D341Med (cell line): ENCODE measurements at places on chromosomes 1 and 21.

DNA sequence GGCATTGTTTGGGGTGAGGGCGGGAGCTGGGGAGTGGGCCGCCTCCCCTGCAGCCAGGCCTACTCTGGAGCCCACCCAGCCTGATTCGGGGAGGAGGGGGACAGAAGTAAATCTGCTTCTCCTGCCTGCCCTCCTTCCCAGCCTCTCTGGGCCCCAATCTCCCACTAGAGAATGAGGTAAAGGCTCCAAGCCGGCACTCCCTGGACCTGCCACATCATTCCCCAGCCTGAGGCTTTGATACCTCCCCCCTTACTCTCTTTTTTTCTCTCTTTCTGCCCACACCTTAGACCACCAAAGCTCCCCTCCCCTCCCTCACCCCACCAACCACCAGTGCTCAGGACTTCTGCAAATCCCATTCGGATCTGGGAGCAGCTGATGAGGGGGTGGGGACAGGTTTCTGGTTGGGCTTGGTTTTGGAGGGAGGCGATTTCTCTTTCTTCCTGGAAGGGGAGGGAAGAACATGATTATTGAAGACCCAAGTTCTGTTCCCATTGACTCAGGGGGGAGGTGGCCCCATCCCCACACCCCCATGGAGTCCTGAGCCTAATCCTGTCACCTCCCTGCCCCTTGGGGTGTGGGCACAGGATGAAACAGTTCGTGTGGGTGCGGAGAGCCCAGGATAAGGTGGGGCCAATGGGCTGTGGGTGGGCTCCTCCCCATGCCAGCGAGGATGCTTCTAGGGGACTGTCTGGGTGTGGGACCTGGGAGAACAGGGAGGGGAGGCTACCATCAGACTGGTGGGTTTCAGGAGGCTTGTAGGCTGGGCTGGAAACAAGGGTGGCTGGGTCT, 1.3 kb downstream of the MAP7D1 start:
- no peak for DNase-seq

- DNase-seq = no peak
Measured at GRCh38 chr1:7249516-7249915, 464.3 kb downstream of the CAMTA1 start.

DNA sequence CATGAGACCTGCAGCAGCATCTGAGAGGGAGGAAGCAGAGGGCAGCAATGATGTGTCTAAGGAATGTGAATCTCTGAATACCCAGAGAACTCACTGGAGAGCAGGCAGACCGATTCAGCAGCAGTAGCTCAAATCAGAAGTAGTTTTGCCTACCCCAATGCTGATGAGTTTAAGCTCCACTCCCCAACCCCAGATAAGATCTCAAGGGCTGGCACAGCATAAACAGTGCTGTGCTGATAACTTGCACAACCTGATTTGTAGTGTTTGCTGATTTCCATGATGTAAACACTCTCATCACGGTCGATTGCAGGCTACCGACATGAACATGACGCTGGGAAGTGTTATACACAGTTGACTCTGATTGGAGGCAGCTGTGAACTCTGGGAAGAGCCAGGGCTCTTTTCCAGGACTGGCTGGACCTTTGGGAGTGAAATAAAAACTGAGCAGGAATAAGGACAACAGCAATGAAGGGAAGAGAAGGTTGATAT, 11.2 kb upstream of the HMGCS2 start:
- DNase-seq = no peak

GRCh38 chr1:168441745-168442144, 102.1 kb downstream of the XCL2 start:
- no peak for DNase-seq

DNA sequence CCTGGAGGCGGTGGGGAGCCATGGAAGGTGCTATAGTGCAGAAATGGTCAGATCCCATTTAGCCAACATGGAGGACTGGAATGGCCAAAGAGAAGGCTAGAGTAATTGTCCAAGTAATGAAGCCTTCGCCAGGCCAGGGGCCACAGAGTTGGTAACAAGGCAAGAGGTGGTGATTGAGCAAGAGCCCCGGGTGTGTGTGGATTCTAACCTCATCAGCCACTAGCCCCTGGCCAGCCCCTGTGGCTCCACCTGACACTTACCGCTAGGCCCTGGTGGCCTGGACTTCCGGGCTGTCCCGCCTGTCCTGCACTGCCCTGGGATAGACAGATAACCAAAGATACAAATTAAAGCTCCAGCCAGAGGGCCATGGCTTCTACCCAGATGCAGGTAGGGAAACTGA, 9.9 kb downstream of the COL9A2 start:
- no peak for DNase-seq

DNA sequence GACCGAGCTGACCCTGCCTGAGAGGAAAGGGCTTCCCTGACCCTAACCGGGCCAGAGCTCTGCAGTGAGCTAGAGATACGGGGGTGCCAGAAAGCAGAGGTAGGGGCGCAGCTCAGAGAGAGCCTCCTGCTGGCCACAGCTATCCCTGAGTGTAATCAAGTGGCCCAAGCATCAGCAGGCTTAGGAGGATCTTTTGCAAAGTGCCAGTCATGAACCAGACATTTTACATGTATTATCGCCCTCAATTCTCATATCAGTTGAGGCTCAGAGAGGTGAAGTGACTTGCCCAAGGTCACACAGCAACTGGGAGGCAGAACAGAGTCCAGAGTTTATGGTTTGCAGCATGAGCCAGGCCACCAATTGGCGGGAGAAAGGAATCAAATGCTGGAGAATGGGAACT, 7.0 kb upstream of the ID3 start:
- no peak for DNase-seq

- DNase-seq = no peak
Measured at GRCh38 chr21:31893851-31894415, 21.1 kb downstream of the HUNK start.

DNA sequence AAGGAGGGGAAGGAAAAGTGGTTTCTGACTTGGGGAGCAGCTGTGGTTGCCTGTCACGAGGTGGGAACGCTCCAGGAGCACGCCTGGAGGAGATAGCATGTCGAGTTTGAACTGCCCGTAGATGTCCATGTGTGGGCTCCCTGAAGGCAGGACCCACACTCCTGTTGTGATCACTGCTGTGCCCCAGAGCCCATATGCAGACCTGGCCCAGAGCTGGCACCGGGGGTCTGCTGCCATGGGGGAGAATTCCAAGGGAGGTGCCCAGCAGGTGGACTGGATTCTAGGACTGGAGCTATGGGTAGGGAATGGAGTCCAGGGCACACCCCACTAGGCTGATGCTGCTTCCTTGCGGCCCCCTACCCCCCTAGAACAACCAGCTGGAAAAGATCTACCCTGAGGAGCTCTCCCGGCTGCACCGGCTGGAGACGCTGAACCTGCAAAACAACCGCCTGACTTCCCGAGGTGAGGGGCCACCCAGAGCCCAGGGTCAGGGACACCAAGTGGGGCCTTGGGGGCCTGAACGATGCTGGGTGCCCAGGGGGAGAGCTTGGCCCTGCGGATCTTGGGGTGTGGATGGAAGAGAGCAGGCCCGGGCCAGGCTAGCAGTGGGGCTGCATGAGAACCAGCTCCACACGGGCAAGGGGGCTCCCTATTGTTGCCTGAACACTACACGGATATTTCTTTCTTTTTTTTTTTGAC, 9.3 kb downstream of the PODN start:
- DNase-seq = peak; percentile 34

DNA sequence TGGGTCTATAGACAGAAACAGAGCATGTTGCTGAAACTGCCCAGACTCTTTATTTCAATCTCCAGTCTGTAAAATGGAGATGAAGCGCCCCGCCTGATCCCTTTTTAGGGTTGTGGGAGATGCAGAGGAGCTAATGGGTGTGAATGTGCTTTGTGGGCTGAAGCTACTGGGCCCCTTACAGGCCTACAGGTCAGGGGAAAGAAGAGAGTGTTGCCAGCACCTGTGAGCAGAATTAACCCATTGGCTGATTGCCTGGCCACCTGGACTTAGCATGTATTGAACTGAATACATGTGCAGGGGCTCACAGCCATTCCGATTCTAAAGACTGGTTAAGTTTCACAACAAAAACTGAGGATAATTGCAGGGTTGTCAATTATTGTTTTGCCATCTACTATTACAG, 13.9 kb upstream of the ATF3 start:
- no peak for DNase-seq

DNA sequence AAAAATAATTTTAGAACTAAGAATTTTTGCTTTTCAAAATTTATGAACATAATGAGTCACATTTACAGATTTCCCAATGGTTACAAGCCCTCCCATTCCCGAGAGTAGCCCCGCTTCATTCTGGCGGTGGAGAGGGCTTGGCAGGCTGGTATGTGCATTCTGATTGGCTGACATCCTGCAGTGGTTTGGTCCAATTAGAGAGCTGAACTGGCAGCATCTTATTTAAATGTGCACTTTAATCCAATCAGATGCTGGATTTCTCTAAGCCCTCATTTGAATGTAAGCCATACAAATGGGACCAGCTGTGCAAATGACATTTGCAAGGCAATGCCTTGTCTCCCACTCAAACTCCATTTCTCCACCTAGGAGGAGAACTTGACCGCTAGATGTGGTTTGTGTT, 18.0 kb upstream of the TRIM17 start:
- no peak for DNase-seq

DNA sequence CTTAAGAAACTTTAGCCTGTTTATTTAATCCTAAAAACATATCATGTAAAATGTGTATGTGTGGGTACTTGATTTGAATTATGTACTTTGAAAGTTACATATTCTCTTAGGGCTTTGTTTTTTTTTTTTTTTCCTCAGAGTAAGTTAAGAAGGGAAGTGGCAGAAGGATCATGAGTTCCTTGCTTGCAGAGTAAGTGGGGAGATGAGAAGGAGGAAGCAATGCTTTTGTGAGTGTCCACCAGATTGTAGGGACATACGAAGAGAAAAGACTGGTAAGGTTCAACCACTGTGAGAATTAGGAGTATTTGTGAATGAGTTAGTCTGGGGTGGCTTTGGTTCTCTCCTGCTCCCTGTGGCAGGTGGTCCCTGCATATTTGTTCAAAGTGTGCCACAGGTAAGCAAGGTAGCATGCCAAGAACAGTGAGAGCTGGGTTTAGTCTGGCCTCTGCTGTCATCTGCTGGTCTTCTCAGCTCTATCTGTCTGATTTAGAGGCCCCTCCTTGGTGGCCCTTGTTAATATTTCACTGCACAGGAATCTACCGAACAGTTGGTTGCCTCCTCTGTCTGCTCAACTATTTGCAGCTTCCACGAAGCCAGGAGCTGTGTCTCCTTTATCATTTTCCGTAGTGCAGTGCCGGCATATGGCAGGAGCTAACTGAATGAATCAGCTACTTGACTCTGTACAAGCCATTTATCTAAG, 9.5 kb downstream of the DNM3 start:
- no peak for DNase-seq

GRCh38 chr1:111203681-111204200, 3.3 kb upstream of the DENND2D start:
- DNase-seq = peak; percentile 46

DNA sequence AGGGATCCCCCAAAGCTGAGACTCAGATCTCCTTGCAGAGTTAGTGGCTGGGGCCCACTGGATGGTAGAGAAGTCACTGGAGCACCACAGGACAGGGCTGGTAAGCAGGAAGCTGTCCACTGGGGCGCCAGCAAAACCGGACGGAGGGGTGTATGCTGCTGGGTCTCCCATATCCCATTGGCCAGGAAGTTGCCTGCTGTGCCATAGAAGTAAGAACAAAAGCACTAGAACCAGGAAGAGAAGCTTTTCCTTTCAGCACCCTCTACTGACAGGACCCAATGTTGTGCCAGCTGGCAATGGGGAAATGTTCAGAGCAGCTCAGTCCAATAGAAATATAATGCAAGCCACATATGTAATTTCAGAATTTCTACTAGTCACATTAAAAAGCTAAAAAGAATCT, 146.6 kb downstream of the SPATA46 start:
- DNase-seq = peak; percentile 70

DNA sequence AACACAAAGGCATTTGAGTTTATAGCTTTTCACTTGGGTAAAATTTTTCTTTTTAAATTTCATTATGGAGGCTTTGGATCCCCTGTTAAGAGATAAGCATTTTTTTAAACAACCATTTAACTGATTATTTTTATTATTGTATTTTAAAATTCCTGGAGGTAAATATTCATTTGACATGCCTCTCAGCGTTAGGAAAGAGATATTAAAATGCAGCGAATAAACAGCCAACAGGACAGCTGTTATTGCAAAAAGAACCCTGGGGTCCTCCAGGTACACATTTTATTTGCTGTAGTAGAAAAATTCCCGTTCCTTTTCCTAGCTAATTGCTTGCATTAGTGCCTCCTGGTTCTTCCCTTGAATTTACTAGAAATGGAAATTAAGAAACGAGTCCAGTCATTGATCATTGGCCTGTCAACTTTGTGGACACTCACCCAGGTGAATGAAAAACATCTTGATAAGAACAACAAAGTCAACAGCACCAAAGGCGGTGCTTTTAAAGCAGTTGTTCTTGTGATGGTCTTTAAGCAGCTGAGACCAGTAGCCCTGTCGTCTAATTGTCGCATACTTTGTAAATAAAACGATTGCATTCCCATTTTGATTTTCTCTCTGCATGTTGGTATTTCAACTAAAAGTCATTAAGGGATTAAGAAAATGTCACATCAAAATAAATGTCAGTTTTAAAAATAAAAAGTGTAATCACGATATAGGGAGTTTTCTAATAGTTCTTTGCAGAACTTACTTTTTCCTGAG, 282.4 kb downstream of the GRIK1 start:
- DNase-seq = no peak

DNA sequence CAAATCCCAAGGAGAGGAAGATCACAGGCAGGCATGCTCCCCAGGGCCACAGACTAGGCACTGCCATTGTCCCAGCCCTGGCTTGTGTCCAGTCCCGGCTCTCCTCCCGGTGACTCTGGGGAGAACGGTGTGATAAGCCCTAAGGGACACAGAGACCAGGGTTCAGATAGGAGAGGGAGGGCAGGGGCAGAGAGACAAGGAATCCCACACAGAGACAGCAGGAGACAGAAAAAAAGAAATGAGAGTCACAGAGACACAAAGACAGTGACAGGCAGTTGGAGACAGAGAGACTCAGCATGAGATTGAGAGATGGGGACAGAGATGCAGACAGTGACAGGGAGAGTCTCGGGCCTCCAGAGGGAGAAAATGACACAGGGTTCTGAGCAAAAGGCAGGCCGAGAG, 361 bp downstream of the INSRR start:
- DNase-seq = peak; percentile 60

DNA sequence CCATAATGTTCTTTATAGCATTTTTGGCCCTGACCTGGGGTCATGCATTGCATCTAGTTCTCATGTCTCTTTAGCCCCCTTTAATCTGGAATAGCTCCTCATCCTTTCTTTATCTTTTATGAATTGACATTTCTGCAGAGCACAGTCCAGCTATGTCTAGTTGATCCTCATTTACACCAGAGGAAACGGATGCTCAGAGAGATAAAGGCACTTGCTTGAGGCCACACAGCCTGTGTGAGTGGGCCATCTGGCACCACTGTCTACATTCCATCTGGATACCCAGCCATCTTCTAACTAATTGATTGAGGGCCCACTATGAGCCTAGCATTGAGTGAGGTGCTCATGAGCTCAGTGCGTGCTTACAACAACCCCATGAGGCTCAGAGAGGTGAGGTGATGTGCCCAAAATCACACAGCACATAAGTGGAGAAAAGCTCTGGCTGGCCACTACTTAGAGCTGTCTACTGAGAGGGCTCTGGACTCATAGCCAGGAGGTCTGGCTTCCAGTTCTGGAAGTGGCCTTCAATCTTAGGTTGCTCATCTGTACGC, 3.5 kb downstream of the HPCA start:
- DNase-seq = no peak

GRCh38 chr1:185864889-185865517, 130.8 kb downstream of the HMCN1 start:
- DNase-seq = no peak

GRCh38 chr1:55584526-55585401, 369.6 kb upstream of the USP24 start:
- DNase-seq = no peak
